Fibroblast of the conjunctiva (primary cell): ENCODE measurements at places on chromosomes 7 and 10.

DNA sequence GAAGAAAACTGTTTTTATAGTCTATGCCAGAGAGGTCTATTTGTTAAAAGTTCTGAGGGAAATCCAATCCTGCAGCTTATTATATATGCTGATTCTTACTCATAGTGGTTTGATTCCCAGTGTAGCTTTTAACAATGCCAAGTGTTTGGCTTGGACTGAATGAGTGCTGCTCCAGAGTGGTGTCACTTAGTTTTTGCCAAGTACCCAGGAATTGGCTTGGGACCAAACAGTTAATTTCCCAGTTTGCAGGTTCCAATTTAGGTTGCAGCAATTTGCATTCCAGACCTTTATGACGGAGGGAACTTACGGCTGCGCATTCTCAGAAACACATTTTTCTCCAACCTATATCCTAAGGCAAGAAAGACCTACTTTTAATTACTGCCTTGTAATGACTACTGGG is 32.4 kb downstream of the NSUN6 start:
- DNase-seq, result no peak

- DNase-seq, result no peak
These were observed 13.0 kb downstream of the EN2 start for GRCh38 chr7:155470686-155471638.

DNA sequence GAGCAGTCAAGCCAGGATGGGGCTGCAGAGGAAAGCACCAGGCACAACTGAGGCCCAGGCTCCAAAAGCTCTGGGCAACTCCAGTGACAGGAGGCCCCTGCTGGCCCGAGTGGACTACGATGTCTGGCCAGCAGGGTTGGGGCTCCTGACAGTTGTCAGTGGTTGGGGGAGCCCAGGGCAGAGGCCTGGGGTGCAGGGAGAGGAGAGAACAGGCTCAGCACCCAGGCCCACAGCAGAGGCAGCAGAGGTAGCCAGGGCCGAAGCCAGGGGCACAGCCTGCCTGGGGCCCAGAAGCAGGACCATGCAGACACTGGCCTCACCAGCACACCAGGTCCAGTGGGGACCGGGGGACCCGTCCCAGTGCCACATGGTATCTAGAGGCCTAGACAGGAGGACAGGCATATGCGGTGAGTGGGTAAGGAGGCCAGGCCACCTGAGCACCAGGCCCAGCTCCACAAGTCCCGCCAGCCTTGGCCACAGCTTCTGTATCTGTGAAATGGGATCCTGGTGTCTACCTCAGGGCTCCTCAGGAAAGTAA is 46.0 kb upstream of the LRRC18 start:
- no peak for DNase-seq

DNA sequence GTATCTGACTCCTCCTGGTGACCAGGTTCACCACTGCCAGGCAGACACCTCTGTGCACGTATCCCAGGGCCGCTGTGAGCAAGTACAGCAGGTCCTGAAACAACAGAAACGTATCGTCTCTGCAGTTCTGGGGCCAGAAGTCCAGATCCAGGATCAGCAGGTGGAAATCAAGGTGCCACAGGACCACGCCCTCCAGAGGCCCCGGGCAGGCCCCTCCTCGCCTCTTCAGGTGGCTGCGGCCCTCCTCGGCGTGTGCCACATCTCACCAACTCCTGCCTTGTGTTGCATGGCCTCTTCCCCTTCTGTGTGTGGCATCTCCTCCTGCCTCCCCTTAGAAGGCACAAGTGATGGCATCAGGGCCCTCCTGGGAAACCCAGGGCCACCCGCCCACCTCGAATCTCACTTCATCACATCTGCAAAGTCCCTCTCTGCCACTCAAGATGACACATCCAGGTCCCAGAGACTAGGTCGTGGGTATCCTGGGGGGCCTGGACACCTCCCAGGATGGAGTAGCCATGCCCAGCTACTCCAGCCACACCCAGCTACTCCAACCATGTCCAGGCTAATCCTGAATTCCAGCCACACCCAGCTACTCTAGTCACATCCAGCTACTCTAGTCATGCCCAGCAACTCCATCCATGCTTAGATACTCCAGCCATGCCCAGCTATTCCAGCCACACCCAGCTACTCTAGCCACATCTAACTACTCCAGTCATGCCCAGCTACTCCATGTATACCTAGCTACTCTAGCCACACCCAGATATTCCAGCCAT is 52.6 kb upstream of the DNAAF5 start:
- DNase-seq, result no peak

DNA sequence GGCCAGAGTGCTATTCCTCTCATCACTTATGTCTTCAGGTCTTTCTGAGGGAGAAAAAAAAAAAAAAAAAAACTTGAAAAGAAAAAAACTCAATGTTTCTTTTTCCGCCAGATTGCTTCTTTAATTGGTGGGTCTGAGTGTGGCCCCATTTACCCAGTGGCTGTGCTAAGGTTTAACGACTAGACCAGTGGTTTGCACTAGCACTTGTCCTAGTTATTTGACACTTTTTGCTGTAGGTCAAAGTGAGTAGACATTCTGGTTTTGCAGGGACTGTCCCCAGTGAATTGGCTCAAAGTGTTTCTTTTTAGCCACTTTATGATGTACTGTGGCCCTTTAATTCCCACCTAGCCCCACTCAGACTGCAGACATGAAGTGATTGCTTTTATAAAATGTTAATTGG is 273.3 kb downstream of the PTEN start:
- DNase-seq, result no peak

GRCh38 chr10:102409604-102410428 is 8.8 kb downstream of the PSD start:
- no peak for DNase-seq

DNA sequence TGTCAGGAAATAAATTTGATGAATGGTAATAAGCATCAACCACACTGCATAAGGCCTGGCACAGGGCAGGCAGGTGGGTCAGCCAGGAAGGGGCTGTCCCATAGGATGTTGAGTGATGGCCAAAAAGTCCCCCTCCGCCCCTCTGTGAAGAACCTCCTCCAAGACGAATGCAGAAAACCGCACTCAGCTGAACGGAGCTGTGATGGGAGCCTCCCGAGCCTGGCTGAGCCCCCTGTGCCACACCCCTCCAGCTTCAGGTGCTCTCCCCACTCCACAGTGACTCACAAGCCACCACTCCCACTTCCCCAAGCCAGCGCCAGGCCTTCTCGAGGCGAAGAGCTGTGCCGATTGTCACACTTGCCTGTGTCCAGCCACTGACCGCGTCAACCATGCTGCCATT is 184.2 kb downstream of the MAD1L1 start:
- no peak for DNase-seq

GRCh38 chr7:106659963-106660861 is 746 bp downstream of the CCDC71L start:
- DNase-seq, result peak; percentile 61

- no peak for DNase-seq
These were observed 68.4 kb downstream of the ELFN1 start for GRCh38 chr7:1738511-1738910.

GRCh38 chr7:67732898-67733297 is 736.3 kb downstream of the TYW1 start:
- DNase-seq, result no peak

GRCh38 chr10:86103391-86104101 is 263.0 kb downstream of the GRID1 start:
- DNase-seq, result no peak

- DNase-seq, result no peak
These were observed 38.0 kb upstream of the PAX2 start for GRCh38 chr10:100707261-100707848.

- DNase-seq, result no peak
These were observed 98.5 kb downstream of the HIP1 start for GRCh38 chr7:75640201-75640600.

- no peak for DNase-seq
These were observed 85.5 kb downstream of the KIAA1549 start for GRCh38 chr7:138895679-138896078.

DNA sequence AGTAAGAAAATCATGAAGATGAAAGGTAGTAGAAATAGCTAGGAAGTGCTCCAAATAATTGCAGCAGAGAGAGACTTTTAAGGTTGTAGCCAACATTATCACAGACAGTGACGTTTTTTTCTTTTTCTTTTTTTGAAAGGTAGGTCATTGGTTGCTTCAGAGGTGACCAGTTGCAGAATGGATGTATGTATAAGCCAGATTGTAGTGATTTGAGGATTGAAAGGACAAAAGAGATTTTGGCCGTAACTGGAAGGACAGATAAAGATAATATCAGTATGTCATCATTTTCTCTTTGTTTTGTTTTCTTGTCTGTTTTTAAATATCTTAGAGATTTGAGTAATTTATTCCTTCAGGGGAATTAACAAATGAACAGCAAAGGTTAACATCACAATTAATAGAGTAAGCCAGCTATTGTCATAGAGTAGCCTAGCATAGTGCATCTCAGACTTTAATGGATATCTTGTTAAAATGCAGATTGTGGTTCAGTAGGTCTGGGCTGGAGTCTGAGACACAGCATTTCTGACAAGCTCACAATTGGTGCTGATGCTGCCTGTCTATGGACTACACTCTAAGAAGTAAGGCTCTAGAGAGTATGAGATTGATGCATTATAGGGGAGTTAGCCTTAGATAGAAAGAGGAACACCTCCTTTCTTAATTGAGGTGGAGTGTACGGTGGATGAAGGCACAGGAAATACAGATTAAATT is 28.3 kb downstream of the CDK13 start:
- DNase-seq, result no peak

GRCh38 chr7:86788948-86789347 is 145.2 kb downstream of the GRM3 start:
- DNase-seq, result no peak

DNA sequence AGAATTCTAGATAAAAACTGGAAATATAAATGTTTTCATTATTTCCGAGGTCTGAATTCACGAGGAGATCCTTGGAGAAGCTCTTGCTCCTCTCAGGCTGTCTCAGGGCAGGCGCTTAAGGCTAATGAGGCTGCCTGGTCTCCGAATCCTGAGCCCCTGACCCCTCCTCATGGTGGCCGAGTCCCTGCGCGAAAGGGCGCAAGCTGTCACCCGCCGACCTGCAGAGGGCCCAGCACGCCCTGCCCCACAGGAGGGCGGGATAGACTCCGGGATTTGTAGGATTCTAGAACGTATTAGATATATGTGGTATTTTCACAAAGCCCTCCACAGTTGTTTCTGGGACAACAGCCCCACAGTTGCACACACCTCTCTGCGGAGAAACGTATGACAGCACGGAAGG is 284.1 kb downstream of the ABCA13 start:
- DNase-seq, result no peak

DNA sequence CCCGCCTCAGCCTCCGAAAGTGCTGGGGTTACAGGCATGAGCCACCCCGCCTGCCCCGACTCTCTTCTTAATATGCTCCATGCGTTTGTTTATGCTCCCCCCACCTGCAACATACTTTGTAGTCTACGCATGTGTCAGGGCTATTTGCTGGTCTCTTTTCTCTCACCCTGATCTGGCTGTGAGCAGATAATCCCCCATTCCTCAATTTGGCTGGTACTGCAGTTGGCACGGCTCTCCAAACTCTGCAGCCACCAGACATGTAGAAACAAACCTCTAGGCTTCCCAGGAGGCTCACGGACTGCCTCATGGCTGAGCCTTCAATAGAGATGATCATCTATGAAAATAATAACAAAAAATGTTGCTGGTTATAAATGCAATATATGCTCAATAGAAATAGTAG is 540.3 kb upstream of the GALNT17 start:
- DNase-seq, result no peak

DNA sequence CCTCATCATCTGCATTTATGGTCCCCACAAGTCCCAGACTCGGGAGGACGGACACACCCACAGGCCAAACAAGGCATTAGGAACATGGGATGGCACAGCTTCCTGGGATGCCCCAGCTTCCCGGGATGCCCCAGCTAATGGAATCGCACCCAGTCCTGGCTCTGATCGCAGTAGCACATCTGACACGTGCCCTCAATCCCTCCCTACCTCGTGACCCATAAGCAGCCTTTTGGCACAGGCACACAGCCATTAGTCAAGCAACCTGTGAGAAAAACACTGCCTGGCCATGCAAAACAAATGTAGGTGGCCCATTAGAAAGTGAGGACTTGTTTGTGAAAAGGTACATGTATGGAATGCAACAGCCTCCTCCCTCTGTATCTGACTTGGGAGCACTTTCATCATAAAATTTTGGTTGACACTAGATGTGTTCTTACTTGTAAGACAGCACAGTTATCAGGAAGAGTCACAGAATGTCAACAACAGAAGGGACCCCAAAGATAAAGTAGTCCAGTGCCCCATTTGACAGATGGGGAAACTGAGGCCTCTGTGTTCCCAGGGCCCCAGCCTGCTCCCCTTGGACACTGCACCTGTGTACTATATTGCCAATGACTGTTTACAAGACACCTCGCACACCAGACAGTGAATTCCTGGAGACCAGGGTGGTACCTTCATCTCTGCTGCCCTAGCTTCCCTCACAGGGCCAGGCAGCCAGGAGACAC is 34.4 kb downstream of the DLG5 start:
- no peak for DNase-seq

GRCh38 chr7:142481548-142481947 is 223.7 kb upstream of the PRSS58 start:
- DNase-seq, result no peak

DNA sequence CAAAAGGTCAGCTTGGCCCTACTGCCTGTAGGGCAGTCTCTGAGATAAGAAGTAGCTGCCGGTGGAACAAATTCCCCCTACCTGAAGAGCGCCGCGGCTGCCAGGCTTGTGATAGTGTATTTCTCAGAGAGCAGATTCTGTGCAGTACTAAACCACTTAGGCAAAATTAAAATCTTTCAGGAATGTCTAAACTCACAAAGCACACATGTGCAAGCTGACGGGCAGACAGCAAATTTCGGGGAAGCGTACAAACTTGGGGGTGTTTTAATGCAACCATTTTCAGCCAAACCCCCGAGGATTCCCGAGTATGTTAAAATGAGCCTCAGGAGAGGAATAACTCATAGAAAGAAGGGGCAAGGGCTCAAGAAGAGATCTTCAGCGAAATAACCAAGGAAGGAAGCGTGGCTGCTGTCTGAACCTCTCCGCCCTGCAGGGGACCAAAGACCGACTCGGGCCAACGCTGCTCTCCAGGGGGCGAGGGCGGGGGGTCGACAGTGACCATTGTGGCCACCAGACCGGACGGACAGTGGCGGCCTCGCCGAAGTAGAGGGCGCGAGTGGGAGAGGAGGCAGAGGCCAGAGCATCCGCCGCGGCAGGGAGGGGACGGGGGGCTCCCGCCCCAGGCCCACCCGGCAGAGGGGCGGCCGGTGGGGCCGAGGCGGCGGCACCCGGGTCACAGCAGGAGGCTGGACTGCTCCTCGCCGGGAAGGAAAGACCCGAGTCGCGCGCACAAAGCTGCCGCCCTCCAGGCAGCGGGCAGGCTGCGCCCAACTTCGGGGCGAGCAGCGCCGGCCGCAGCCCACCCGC is 819 bp downstream of the HYCC1 start:
- no peak for DNase-seq

DNA sequence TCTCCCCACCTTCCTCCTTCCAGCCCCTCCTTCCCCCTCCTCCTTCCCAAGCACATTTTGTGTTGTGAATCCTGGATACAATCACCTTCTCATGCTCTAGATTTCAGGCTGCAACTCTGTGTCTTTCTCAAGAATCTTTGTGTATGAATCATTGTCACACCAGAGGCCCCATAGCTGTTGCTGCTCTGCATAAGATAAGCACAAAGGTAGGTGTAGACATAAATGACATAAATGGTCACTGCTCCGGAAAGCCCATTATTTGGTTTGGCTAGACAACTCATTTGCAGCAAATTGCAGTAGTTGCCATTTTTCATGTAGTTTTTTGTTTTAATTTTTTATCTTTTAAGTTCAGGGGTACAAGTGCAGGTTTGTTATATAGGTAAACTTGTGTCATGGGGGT is 216.3 kb upstream of the NRP1 start:
- DNase-seq, result no peak
